Stimulated activated CD8-positive, alpha-beta memory T cell treated with anti-CD3 and anti-CD28 coated beads, Interleukin-4, amount 100 ng/mL, for 1 hour (primary cell): ENCODE measurements at places on chromosomes 7 and 10.

- no peak for DNase-seq
Measured at GRCh38 chr7:97145068-97145467, 27.6 kb downstream of the SDHAF3 start.

GRCh38 chr10:131946880-131947279 is 34.8 kb downstream of the BNIP3 start:
- no peak for DNase-seq

GRCh38 chr7:28042721-28043120 is 137.9 kb downstream of the JAZF1 start:
- DNase-seq = no peak

DNA sequence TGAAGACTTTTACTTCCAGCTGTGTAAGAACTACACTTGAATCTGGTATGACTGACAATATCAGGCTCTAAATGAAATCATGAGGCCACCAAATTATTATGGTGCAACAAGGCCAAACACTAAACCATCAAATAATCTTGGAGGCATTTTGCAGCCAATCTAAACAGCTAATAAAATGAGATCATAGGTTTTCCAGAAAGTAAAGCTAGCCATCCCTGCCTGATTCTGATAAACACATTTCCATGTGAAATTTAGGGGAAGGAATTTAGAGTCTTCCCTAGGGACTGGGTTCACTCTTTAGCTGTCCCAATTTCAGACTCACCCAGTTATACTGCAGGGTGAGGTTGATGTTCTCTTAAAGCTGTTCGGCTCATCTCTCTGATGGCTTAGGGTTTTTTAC is 190.3 kb upstream of the TMEM196 start:
- no peak for DNase-seq

DNA sequence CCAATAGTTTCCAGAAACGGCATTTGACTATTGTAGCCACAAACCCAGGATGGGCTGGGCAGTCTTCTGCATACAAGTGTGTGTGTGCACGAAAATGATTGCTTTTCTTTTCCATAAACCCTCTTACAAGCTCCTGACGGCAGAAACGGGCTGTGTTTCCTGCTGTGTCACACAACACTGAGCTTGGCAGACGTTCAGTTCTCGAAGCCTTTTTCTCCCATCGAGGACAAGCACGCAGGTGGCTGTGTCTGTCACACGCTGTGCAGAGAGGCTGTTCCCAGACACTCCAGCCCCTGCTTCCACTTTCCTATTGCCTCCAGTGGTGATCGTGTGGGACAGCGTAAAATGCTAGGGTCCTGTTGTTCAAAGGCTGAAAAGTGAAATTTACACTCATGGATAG is 32.1 kb downstream of the RBAK start:
- DNase-seq = no peak

DNA sequence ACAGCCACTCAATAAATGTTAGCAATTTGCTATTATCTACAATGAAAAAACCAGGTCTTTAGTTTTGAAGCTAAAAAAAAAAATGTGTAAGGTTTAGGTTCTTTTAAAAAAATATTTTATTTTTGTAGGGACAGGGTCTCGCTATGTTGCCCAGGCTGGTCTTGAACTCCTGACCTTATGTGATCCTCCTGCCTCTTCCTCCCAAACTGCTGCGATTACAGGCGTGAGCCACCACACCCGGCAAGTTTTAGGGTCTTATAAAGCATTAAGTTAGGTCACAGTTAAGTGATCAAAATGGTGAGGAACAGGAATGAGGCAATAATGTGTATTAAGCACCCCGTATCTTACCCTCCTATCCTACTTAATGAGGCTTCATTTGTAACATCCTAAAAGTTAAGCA is 774 bp downstream of the SEM1 start:
- DNase-seq = no peak

GRCh38 chr10:47366181-47366631 is 17.9 kb downstream of the ZNF488 start:
- DNase-seq = no peak

GRCh38 chr7:145928937-145929336 is 187.7 kb upstream of the CNTNAP2 start:
- DNase-seq = no peak
